ENCODE measurements at places on chromosomes 1 and 21. TPM values are rescaled to one million over a fixed set of nuclear protein-coding genes. Genes with fewer than 3 reads are reported as not detected.

SH2D2A gene
- 3.4 TPM for total RNA-seq

ZNF669 gene
- 5.7 TPM for total RNA-seq

MYBPHL gene
- total RNA-seq: not detected

RBM11 gene
- total RNA-seq: 0.46 TPM

GJB3 gene
- total RNA-seq: not detected

KIAA1614 gene
- 10.7 TPM for total RNA-seq

KCNN3 gene
- 2.0 TPM for total RNA-seq

CLCA1 gene
- not detected for total RNA-seq

LIN28A gene
- not detected for total RNA-seq

S100A10 gene
- 281 TPM for total RNA-seq

LCE1A gene
- total RNA-seq: not detected

TMEM82 gene
- total RNA-seq: not detected

SPATA1 gene
- total RNA-seq: 1.0 TPM

NECTIN4 gene
- not detected for total RNA-seq

BARHL2 gene
- not detected for total RNA-seq

HES3 gene
- total RNA-seq: not detected
